PC-9 (cell line): ENCODE measurements at places on chromosomes 16 and 17. TPM values are rescaled to one million over a fixed set of nuclear protein-coding genes. Genes with fewer than 3 reads are reported as not detected.

ENPP7 gene
- not detected in 2 replicates for total RNA-seq

CCL16 gene
- not detected in 2 replicates for total RNA-seq

DNA sequence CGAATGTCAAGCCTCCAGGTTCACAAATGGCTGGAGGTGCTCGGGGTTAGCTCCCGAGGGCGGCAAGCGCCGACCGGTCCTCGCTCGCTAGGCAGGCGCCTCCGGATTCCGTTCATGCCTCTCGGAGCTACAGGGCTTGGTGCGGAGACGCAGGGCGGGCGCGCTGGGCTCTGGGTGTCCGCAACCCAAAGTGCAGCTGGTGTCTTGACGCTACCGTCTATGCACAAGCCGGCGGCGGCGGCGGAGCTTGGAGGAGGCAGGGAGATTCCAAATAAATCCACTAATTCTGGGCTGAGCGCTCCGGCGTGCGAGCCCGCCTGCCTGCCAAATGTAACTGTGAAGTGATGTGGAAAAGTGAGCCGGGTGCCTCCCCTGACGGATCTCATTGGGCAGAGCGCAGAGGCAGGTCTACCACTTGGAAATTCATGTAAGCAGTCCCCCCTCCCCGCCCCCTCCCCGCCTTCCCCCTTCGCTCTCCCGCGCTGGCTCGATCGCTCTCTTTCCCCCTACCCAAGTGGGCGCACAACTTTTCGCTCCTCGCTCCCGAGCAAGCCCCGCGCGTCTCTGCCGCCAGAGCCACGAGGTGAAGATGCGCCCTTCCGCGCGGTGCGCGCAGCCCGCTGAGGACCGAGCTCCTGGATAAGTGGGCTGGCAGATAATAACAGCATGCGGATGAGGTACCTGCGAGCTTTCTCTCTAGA, at the start of gene CDH8:
Gene CDH8 (minus strand): TSS at position 338 of the 701 bp plus-strand sequence. CDS start 15,035 bp downstream, outside the sequence.
- no peak for DNase-seq

DNA sequence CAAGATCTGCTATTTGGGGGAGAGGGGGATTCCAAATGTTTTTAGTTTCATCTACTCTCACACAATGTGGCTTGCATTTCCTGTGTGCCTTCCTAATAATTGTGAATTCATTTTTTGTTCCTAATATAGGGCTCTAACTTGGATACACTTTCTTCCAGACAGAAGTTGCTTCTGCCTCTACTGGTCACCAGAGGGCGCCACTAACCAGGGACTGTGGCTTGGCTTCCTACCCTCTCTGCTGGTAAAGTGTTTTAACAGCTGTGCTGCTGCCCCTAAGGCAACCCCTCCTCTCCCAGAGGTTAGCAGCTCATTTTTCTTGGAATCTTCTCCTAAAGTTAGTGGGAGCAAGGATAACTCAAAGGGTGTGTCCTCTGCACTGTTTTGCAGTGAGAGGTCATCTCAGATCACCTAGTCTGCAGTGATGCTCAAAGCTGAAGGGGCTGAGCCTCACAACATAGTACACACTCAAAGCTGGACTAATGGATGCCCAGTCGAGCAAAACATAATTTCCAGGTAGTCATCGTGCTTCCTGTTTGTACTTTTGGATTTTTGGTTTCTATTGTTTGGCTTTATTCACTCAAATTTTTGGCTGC, 5.0 kb upstream of the PRSS54 start:
- DNase-seq = peak; percentile 36

DNA sequence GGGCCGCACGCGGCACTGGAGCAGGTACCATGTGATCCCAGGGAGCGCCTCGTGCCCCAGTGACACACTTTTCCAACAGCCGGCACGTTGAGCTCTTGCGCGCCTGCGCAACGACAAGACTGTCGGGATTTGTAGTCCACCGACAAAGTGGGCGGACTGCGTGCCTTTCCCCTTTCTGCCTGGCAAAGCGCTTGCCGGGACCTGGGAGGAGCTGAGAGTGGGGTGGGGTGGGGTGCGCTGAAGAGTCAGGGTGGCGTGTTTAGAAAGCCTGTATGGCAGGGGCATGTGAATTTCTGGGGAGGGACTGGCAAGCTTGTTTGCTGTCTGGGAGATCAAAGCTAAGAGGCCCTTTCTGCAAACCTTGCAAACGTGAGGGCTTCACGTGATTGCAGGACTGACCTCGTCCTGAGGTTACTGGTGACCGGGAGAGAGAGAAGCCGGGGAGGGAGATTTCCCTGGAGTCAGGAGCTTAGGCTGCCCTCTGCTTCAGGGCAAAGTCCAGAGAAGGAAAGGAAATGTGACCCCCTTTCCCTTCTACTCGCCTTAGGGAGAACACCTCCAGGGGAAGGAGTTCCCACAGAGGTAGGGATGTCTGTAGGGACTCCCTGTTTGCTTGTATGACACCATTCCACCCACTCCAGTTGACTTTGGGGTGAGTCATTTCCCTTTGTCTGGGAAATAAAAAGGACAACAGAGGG, 429 bp upstream of the NR1D1 start:
- DNase-seq = peak; percentile 96
